ENCODE measurements at places on chromosomes 7 and 10.

GRCh38 chr10:118511711-118512110 is 83.7 kb downstream of the PRLHR start:
- no peak for DNase-seq

DNA sequence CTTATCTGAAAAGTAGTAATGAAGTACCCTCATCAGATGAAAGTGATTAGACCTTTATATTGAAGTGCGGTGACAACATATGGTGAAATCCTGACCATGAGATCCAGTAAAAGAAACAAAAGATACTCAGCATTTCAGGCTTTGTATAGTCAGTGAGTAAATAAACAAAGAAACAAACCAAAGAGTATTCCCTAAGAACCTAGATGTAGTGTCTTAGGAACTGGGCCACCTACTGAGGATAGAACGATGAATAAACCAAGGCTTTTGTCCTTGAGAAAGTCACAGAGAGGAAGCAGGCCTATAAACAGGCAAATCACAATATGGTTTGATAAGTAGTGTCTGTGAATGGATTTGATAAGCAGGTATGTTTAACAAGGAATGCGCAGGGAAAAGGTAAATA is 46.2 kb downstream of the ZNF277 start:
- no peak for DNase-seq

DNA sequence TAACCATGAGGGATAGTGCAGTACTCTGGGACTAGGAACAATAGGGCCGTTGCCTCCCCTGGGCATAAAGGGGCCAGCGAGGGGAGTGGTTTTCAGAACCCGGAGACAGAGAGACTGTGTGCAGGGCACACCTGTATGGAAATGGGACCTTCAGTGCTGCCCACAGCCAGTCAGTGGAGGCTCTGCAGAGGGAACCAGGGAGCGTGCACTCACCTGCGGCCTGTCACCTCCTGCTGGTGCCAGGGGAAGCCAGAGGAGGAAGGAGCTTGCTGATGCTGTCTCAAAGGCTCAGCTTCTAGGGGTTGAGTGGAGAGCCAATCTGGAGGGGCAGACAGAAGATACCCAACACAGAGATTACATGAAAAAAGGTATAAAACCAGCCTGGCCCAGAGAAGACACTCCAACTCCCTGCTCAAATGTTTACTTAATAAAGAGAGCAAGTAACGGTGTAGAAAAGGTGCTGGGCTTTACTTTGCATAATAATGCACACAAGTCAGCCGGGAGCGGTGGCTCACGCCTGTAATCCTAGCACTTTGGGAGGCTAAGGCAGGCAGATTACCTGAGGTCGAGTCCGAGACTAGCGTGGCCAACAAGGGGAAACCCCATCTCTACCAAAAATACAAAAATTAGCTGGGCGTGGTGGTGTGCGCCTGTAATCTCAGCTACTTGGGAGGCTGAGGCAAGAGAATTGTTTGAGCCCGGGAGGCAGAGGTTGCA is 35.5 kb upstream of the WAPL start:
- DNase-seq = no peak

- no peak for DNase-seq
These were observed 100.4 kb upstream of the MACROH2A2 start for GRCh38 chr10:69952069-69952800.

DNA sequence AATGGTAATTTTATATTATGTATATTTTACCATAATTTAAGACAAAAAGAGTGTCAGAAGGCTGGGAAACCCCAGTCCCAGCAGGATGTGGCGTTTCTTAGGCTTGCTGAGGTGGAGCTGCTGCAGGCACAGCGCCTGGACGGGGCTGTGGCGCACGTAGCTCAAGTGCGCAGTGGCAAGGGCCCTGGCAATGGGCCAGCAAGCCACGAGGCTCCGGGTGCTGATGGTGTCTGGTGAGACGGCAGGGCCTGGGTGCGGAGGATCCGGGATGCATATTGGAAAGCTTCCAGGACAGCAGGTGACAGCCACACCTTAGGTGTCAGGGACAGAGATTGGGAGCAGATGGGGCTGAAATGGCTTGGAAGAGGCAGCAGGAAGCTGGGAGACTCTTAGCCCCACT is 37.2 kb downstream of the CLEC2L start:
- no peak for DNase-seq

- DNase-seq = no peak
These were observed 4.6 kb upstream of the C10orf95 start for GRCh38 chr10:102455893-102456471.

DNA sequence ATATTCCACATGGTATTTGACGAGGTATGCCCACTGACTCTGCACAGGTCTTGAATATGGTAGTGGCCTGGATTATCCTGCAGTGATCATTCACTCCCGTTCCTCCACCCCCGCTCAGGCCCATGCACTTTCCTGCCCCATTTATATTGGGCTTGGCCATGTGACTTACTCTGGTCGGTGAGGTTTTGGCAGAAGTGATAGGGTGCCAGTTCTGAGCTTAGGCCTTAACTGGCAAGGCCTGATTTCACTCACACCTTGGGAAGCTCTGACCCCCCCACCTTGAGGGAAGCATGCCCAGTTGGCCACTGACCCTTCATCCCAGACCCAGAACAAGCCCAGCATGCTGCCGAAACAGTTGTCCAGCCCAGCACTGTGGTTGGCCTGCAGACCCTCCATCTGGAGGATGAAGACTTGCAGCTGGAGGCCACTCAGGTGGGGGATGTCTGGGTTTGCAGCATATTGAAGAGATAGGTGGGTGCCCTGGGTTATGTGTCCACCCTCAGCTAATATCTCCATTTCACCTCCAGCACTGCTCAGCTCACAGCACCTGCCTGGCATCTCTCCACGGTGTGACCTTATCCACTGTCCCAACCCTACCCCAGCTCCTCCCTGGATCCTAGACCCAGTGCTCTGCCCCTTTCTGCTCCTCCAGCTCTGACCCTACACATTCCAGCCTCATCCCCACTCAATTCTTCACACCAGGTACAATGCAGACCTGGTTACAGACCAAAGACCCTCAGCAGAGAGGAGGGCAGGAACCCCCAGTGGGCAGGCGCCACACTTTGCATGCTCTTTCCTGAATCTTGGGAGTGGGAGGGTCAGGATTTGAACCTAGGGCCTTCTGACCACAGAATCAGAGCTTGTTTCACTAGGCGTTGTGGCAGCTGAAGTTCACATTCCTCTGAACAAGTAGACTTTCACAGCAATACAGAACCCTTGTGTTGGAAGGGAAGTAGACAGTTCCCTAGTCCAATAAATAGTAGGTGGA is 138.1 kb upstream of the CHST15 start:
- DNase-seq = no peak

DNA sequence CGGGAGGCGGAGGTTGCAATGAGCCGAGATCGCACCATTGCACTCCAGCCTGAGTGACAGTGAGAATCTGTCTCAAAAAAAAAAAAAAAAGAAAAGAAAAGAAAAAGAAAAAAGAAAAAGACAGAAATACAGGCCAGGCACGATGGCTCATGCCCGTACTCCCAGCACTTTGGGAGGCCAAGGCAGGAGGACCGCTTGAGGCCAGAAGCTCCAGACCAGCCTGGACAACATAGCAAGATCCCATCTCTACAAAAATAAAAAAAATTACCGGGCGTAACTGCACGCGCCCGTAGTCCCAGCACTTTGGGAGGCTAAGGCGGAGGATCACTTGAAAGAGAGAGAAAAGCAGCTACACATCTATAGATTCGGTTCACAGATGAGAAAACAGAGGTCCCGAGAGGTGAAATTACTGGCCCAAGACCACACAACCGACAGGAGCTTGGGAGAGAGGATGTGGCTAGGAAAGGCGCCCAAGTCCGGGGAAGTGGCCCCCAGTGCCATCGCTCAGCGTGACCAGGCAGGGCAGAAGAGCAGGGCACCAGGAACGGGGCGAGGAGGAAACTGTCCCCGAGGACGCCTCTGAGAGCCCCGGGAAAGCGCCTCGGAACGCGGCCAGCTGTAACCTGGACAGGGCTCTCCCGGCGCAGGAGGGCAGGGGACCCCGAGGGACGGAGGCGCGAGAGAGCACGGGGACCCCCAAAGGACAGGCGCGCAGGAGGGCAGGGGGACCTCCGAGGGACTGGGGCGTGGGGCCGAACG is 612 bp downstream of the SNX8 start:
- DNase-seq = no peak

- no peak for DNase-seq
These were observed 183.4 kb downstream of the GNAI1 start for GRCh38 chr7:80318081-80318480.

DNA sequence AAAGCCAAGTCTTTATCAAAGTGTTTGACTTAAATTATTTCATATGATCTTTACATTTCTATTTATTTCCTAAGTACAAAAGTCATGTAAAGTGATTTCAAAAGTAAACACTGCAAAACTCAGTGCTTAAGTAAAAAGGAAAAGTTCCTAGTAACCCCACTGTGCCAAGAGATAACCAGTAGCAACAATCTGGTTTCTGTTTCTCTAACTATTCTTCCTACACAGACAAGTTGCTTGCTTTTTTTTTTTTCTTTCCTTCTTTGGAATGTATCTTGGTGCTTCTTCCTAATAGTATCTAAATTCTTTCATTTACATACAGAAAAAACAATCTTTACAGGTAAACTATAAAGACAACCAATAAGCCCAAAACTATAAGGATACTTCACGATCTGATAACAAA is 3.1 kb downstream of the JCAD start:
- no peak for DNase-seq

DNA sequence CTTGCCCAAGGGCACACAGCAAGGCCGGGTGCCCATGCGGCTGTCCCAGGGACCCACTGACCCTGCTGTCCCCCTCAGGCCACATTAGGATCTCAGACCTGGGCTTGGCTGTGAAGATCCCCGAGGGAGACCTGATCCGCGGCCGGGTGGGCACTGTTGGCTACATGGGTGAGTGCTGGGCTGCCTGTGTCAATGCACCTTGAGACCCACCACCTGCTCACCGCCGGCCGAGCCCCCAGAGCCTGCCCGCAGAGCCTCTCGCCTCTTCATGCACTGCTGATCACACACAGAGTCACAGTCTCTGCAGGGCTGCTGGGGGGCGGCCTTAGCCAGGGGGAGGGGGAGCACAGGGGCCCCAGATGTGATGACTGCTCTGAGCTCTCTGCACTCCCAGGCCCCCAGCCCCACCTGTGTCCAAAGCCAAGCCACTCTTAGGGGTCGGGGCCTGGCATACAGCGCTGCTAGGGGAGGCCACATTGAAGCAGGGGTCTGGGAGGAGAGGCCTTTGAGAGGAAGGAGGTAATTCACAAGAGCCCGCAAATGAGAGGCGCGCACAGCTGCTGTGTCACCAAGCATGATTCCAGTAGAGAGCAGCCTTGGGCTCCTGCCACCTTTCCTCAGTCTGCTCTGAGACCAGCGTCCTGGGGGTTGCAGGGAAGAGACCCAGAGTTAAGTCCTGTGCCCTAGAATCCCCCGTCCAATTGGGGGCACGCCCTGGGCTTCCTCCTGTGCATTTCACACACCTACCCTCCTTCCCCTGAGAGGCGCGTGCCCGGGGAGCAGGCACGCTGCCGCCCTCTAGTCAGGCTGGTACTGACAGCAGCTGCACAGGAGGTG is 100.4 kb downstream of the RGS10 start:
- DNase-seq = no peak

DNA sequence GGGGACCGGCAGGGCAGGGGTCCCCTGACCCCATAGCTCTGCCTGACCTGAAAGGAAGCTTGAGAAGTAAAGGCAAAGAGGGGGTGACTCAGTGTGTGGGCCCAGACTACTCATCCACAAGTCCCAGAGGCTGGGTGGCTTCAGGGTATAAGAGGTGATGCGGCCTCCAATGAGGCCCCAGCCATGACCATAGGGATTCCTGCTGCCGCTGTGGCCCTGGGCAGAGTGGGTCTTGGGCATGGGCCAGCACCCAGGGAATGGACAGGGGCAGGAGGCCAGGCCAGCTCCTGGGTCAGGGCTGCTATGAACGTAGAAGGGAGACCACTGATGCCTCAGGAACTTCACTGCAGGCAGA is 64.4 kb upstream of the EBF3 start:
- no peak for DNase-seq

GRCh38 chr10:27600930-27601329 is 96.8 kb downstream of the RAB18 start:
- DNase-seq = no peak

DNA sequence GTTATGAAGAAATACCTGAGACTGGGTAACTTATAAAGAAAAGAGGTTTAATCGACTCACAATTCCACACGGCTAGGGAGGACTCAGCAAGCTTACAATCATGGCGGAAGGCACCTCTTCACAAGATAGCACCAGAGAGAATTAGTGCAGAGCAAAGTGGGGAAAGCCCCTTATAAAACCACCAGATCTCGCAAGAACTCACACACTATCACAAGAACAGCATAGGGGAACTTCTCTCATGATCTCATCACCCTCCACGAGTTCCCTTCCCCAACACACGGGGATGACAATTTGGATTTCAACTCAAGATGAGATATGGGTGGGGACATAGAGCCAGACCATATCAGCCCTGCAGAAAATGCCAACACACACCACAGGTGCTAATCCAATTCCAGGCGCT is 218.7 kb downstream of the PARD3 start:
- no peak for DNase-seq

DNA sequence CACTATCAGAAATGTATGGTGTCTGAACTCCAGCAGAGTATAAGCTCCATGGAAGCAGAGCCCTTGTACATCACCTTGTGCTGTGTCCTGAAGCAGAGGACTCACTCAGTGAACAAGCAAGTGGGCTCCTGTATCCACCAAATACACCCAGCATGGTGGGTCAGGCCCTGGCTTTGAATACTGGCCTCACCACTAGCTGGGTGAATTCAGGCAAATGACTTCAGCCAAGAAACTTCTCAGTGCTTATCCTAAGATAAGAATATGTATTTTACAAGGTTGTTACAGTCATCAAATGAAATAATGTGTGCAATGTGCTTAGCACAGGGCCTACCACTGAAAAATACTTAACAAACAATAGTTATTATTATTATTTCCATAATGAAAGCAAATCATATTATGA is 62.6 kb downstream of the CALD1 start:
- DNase-seq = no peak

- no peak for DNase-seq
These were observed 138.6 kb downstream of the PPP1R17 start for GRCh38 chr7:31825576-31825975.

DNA sequence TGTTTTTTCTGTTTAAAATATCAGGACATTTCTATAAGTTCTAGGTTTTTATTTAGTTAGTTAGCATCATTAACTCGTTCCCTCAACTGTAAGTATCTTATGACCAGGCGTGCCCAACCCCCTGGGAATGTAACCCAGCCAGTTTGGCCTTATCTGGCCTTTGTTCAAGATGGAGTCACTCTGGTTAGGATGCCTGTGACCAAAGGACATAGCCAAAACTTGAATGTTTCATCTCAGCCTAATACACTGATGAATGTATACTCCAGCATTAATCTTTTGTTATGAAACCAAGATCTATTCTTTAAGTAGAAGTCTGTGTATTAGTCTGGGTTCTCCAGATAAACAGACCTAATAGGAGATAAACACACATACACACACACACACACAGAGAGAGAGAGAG is 231.4 kb downstream of the NSUN6 start:
- no peak for DNase-seq

DNA sequence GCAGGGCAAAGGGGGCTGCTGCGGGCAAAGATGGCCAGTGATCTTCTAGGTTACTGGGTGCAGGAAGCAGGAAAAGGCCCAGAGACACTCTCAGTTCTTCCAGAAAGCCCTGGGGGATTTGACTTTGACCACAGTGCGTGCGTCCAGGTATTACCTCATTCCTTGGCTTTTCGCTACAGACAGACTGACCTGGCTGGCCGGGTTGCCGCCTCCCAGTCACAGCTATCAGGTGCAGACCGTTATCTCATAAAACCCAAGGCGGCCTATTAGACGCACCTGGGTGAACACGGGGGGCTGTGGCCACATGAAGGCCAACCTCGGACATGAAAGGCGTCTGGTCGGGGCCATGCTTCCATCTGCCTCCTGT is 80.3 kb downstream of the FOXL3 start:
- no peak for DNase-seq

GRCh38 chr10:118047157-118047719 is 497 bp upstream of the RAB11FIP2 start:
- no peak for DNase-seq

Measured in AG04449 (cell line).